HT-29 (cell line): ENCODE measurements at places on chromosomes 7 and 10.

DNA sequence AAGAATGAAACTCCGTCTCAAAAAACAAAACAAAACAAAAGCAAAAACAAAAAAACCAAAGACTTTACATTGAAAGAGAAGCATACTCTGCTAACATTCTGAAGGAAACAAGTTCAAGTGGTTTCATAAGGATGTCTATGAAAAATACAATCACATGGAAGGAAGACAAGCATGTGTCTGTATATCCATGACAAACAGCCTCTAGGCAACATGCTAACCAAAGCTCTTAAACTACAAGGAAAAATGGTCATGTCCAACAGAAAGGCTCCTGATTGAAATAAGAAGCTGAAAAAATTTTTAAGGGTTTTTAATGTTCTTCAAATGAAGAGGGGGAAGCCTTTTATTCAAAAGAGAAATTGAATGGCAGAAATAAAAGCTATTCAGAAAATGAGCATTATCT lies 64.9 kb downstream of the UBE2H start:
- DNase-seq: no peak

DNA sequence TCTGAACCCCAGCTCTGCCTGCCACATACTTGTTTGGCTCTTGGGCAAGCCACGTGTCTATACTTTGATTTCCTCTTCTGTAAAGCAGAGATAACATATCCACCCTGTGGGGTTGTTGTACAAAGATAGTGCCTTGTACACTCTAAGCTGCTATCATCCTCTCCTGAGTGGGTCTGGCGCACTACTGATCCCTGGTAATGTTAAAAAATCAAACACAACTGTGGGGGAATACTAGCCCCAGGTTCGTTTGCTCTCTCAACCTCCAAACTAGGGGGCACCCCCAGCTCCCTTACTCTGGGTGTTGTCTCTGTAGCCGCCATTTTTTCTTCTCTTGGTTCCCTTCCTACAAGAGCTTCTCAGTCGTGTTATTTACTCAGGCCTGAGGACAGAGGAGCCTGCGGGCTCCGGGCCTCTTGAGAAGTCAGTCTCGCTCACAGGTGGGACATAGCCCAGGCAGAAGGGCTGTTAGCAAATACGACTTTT lies 1.0 kb downstream of the POLM start:
- DNase-seq: no peak

GRCh38 chr10:3749011-3749410 lies 36.0 kb downstream of the KLF6 start:
- no peak for DNase-seq

GRCh38 chr10:60042914-60043313 lies 136.6 kb upstream of the CCDC6 start:
- no peak for DNase-seq

DNA sequence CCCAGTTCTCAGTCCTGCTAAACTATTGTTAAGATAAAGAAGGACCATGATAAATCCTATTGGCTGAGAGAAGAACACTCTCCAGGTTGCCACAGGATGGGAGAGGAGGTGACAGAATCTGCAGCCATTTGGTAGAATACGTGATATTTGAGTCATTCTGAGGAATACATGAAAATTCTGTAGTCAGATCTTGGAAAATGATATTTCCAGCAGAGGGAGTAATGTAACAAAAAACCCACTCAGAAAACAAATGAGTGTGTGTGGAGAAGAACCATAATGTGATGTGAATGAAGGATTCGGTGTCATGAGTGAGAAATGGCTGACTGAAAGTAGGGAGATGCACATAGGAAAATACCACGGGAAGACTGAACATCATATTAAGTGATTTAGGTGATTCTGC lies 128.5 kb upstream of the PFKP start:
- DNase-seq: peak; percentile 26

DNA sequence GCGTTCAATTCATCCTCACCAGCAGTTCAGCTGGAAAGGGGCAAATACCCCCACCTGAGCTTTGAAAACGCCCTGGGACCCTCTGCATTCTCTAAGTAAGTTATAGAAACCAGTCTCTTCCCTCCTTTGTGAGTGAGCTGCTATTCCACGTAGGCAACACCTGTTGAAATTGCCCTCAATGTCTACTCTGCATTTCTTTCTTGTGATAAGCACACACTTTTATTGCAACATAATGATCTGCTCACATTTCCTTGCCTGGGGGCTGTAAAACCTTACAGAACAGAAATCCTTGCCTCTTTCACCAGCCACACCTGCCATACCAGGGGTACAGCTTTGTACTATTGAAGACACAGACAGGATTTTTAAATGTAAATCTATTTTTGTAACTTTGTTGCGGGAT lies 155.8 kb upstream of the LANCL2 start:
- DNase-seq: no peak

GRCh38 chr7:1413936-1414639 lies 45.2 kb downstream of the MICALL2 start:
- no peak for DNase-seq

DNA sequence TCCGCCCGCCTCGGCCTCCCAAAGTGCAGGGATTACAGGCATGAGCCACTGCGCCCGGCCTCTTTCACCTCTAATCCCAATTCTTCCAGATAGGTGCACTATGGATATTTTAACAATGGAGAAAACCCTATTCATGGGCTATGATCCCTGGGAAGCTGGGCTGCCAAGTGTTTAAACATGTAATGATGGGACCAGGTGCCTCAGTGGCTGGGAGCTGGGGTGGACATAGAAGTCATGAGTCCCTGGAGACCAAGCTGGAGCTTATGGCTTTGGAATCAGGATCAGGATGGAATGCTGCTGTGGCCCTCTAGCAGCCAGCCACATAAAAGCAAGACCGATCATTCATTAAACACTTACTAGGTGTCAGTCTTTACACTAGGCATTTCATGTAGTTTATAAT lies 41.8 kb upstream of the IGFBP3 start:
- peak; percentile 21 for DNase-seq

- DNase-seq: peak; percentile 81
These were observed 3.5 kb downstream of the SHH start for GRCh38 chr7:155808549-155809331.

DNA sequence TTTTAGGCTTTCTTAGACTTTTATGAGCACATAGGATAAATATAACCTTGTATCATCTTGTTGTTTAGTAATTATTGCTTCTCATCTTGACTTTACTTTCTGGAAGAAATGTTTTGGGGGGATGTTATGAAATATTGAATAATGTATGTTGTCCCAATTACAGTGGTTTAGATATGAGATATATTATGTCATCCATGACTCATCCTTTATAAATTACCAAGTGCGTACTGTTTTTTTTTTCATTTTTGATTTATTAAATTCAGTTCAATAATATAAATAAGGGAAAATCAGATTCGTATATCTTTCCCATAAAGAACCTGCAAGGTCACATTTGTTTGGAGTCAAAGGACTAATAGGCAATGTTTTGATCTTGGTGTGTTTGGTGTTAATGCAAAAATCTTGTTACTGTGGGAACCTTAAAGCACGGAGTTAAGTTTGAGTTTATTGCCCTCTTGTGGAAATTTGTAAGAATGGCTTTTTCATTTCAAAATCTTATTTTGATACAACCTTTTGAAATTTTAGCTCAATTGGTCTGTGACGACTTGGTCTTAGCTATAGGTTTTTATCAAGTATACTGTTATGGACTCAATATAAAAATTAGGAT lies 108.6 kb downstream of the SRI start:
- DNase-seq: peak; percentile 76

DNA sequence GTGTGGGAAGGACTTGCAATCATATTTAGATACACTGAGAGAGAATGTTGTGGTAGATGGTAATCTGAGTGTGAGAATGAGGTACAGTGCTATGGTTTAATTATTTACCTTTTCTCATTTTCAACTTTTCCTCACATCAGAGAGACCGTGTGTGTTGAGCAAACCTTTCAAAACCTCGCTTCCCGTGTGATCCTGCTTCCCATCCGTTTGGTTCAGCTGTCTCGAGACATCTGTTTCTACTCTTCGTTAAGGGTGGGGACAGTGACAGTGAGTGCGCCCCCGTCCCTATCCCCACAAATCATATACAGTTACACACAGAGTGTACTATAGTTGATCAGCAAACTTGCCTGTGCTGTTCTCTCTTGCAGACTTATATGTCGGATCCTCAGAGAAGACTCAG lies 33.0 kb upstream of the NOBOX start:
- DNase-seq: peak; percentile 18

DNA sequence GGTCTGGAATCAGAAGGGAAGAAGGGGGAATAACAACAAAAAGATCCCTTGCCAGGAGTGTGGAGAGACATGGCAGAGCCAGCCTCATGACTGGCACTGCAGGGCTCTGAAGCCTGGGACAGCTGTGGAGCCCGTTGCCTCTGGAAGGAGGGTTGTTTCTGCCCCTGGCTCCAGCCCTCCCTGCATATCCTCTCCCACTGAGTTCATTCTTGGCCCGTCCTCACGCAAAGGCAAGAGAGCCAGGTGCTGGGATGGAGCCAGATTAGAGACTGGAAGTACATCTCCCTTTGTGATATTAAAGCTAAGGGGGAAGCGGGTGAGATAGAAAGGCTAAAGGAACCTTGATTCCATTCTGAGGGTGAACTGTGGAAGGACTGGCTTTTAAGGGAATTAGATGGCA lies 141.5 kb upstream of the NPVF start:
- no peak for DNase-seq

DNA sequence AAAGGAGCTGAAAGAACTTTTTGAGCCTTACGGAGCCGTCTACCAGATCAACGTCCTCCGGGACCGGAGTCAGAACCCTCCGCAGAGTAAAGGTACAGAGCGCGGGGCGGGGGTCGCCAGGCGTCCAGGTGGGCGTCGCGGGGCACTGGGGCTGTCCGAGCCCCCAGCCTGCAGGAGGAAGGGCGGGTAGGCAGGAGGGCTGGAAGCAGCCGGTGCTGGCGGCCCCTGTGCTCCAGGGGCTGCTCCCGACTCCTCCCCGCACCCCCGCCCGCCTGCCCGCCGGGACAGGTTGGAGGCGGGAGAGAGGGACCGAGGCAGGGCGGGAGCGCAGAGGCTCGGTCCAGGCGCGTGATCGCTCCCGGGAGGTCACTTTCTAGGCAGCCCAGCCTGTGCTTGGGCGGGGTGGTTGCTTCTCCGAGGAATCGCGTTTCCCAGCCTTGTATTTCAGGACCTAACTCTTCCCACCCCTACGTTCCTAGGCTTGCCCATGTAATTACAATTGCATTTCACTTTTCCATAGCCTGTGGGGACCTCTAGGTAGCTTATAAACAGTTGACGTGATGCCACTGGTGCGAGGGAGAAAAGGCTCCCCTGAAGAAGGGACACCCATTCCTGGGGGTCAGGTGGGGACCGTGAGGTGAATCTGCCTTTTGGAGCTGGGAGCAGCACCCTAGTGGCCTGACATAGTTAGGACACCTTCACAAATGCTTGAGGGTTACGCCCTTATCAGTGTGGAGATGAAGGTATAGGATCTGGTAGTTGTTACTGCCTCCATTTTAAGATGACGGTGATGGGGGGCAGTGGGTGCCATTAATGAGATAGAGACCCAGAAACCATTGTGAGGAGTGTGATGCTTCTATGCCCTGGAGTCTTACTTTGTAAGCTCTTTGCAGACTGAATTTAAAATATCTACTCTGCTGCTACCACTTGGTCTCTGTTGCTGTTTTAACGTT lies 148.2 kb downstream of the CELF2 start:
- DNase-seq: no peak

GRCh38 chr10:78010278-78010677 lies 19.0 kb downstream of the POLR3A start:
- DNase-seq: no peak
